ENCODE measurements at places on chromosomes 2 and 18. TPM values are rescaled to one million over a fixed set of nuclear protein-coding genes. Genes with fewer than 3 reads are reported as not detected.

Gene CABLES1
- total RNA-seq = 14.1 TPM

Gene CIAO1
- total RNA-seq = 91.6 TPM

Gene UCN
- 0.85 TPM for total RNA-seq

Gene IL1F10
- total RNA-seq = not detected

Gene CENPA
- total RNA-seq = 2.7 TPM

Gene ITGA6
- total RNA-seq = 119 TPM

Gene ANKRD30BL
- not detected for total RNA-seq

Gene KCNJ3
- not detected for total RNA-seq

Gene POTEC
- under 0.01 TPM for total RNA-seq

Gene EGR4
- total RNA-seq = not detected

Gene INO80D
- total RNA-seq = 9.0 TPM

Gene NCKAP1
- total RNA-seq = 211 TPM

Gene ASB18
- total RNA-seq = not detected

Gene ALLC
- not detected for total RNA-seq

Gene ST6GAL2
- total RNA-seq = 0.07 TPM

Gene STPG4
- 0.20 TPM for total RNA-seq

Gene CHAC2
- total RNA-seq = 0.78 TPM

Data from smooth muscle cell of the pulmonary artery (primary cell).